ENCODE measurements at places on chromosomes 5 and 9. TPM values are rescaled to one million over a fixed set of nuclear protein-coding genes. Genes with fewer than 3 reads are reported as not detected.

The TERT gene
- not detected for total RNA-seq

The SLC6A7 gene
- not detected for total RNA-seq

The FAM169A gene
- 4.3 TPM for total RNA-seq

The OBP2B gene
- not detected for total RNA-seq

The CLIC3 gene
- 16.5 TPM for total RNA-seq

The BTNL8 gene
- not detected for total RNA-seq

All from mesangial cell (primary cell).